ENCODE measurements at places on chromosomes 1 and 21.

GRCh38 chr21:14384453-14384852, 1.5 kb upstream of the HSPA13 start:
- DNase-seq = no peak

- no peak for DNase-seq
Observed at GRCh38 chr1:34162852-34163766, 1.9 kb downstream of the CSMD2 start.

DNA sequence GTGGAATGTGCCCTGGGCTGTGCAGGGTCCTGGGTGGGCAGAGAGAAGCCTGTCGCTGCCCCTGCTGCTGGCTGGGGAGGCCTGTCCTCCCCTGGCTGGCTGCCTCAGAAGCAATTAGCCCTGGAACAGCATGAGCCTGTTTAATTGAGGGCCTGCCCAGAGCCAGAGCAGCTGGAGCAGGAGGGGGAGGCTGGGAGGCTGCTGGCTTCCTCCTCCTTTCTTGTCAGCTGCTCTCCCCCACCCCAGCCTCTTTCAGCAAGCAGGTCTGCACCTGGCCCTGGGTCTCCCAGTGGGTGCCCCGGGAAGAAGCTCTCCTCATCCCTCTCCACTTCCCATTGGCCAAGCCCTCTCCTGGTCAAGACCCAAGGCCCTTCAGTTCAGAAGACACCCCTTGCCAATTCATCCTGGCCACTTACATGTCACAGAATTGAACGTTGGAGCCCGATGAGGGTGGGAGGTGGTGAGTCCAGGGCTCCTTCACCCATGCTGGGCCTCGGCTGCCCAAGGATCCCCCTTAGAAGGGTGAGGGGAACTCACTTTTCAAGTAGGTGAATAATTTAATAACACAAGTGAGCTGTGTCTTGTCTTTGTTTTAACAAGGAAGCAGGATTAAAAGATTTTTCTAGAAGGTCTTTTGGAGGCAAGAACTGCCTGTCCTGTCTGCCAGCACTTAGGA, 13.2 kb downstream of the AMPD2 start:
- DNase-seq = no peak

- peak; percentile 40 for DNase-seq
Observed at GRCh38 chr1:206469933-206470691, at the start of gene IKBKE. Gene IKBKE (plus strand): TSS chr1:206470476. CDS start chr1:206473228, 2,752 bp downstream.

DNA sequence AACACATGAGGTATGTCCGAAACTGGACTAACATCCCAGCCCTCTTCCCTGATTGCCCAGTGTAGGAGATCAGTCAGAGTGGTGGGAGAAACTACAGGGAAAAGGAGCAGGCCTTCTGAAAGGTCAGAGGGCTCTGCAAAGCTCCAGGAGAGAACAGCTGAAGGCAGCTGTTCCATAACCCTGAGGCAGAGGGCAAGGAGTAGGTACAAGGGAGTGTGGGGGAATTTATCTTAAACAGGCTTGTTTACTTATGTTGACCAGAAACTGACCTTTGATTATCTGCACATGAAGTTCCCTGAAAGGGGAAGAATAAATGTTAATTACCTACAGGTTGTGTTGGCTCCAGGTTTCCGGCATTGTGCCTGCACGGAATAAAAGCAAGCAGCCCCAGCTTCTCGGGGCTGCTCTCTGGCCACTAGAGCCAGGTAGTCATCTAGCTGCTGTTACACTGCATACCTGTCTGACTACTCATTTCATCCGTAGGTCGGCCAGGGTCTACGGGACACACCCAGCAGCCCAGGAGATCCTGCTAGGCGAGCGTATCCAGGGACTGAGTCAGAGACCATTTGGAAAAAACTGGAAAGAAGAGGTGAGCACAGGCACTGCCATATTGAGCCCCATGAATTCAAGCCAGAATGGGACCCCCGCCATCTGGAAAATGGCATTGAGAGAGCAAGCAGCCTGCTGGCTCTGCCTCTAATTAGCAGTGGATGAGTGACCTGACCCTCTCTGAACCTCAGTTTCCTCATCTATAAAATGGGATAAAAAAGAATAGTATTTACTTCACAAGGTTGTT, 14.9 kb upstream of the PAQR7 start:
- no peak for DNase-seq

DNA sequence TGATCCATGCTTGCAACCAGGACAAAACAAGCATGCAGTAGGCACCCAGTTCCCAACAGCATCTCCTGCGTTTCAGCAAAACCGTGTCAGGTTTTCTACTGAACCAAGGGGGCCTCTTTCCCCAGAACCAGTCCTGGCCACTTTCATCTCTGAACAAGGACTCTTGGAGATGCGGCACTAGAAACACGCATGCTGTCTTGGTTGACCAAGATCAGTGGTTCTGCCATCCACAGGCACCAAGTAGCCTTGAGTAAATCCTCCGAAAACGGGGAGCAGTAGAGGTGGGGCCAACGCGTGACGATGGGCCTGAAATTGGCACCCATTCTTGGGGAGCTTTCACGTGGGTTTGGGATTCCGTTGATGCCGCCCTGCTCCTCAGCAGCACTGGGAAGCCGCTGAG, 62.5 kb upstream of the AJAP1 start:
- DNase-seq = no peak

GRCh38 chr1:27536010-27536757, 46.2 kb upstream of the WASF2 start:
- no peak for DNase-seq

GRCh38 chr1:90507173-90507572, 209.9 kb downstream of the BARHL2 start:
- no peak for DNase-seq

- DNase-seq = no peak
Observed at GRCh38 chr1:193680247-193680923, 494.0 kb upstream of the B3GALT2 start.

GRCh38 chr1:8889925-8890785, 11.7 kb upstream of the ENO1 start:
- DNase-seq = no peak

- no peak for DNase-seq
Observed at GRCh38 chr1:206961668-206962067, 8.6 kb downstream of the FCAMR start.

Data from KG1 (cell line).